Stimulated activated CD4-positive, alpha-beta T cell treated with anti-CD3 and anti-CD28 coated beads, Interleukin-2, amount 100 ng/mL, for 24 hours (primary cell): ENCODE measurements at places on chromosomes 11 and 22.

DNA sequence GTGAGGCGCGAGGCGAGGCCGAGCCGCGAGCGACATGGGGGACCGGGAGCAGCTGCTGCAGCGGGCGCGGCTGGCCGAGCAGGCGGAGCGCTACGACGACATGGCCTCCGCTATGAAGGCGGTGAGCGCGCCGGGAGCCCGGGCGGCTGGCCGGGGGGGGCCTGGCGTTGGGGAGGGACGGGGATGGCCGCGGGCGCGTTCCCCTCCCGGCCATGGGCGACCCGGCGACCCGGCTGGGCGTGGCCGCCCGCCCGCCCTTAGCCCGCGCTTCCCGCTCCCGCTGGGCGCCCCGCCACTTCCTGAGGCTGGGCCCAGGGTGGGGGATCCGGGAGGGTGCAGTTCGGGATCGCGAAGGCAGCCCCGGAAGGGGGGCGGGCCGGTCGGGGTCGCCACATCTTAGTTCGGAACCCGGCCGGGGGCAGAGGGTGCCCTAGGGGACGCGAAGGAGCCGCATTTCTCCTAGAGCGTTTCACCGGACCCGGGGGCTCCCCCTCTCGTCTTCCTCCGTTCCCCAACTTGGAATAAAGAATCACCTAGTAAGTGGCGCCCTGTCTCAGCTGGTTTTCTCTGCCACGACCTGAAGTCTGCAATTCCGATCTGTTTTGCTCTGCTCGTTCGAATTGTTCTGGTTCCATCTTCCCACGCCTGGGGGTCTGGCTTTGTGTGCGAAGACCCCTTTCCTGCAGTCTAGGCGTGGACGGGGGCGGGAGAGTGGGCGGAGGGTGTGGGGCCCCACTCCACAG, 536 bp downstream of the YWHAH start:
- peak; percentile 56 for DNase-seq

GRCh38 chr22:17741866-17742526, 32.3 kb downstream of the BID start:
- no peak for DNase-seq

DNA sequence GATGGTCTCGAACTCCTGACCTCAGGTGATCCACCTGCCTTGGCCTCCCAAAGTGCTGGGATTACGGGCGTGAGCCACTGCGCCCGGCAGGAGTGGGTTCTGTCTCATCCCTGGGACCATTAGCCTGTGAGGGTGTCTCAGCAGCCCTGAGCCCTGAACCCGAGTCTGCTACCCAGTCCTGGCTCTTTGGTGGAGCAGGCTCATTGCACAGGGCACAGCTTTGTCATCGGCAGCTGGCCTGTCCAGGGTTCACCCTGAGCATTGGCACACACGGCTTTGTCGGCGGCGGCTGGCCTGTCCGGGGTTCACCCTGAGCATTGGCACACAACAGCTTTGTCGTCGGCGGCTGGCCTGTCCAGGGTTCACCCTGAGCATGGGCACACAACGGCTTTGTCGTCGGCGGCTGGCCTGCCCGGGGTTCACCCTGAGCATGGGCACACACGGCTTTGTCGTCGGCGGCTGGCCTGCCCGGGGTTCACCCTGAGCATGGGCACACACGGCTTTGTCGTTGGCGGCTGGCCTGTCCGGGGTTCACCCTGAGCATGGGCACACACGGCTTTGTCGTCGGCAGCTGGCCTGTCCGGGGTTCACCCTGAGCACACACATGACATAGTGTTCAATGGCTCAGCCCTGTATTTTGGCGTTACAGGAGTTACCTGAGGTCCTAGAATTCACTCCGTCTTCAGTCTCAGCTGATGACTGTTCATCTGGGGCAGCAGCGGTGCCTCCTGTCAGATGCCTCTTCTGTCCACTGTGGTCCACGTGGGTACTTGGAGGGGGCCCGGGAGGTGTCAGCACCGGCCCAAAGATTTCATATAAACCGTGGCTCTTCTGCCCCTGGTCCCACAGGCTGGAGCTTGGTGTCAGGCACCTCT, 1082.5 kb downstream of the BRD1 start:
- no peak for DNase-seq

GRCh38 chr11:91187314-91187713, 964.5 kb upstream of the CHORDC1 start:
- DNase-seq = no peak

GRCh38 chr22:36862251-36863242, 1.7 kb downstream of the NCF4 start:
- DNase-seq = no peak

GRCh38 chr11:106656646-106657045, 361.6 kb downstream of the GUCY1A2 start:
- DNase-seq = no peak

GRCh38 chr11:44120169-44120568, 24.7 kb downstream of the EXT2 start:
- no peak for DNase-seq

DNA sequence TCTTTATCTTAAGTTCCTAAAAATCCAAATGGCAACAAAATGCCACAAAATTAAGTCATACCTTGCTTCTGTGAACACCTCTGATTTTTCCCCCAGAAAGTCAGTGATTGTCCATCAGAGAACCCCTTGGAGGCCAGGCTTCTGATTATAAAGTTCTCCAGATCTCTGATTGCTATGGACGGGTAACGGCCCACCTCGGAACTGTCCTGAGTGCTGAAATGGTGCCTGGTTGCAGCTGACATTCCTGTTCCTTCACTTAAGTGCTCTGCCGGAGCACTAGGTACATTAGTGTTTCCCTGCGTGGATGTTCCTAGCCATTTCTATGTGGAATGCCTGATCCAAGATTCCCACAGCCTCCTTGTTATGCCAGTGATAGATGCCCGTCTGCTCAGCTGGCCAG, 85.0 kb downstream of the CHST1 start:
- DNase-seq = no peak

DNA sequence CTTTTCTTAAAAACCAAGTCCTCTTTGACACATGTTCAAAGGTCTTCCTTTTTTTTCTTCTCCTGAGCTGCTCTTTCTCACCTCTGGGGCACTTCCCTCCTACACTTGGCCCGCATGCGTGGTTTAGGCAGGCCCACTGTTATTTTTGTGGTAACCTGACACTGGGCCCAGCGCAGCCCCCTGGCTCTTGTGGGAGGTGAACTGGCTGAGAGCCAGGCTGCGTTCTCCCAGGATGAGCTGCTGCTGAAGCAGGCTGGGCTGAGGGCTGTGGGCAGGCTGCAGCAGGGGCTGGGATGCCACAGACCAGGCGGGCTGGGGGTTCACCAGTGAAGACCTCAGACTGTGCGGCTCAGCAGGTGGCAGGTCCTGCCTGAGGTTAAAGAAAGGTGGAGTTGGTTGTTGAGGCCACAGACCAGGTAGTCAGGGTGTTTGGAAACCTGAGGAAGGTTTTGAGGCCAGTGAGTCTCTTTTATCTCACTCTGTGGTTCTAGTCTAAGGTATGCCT, 72.4 kb downstream of the TEAD1 start:
- DNase-seq = no peak

DNA sequence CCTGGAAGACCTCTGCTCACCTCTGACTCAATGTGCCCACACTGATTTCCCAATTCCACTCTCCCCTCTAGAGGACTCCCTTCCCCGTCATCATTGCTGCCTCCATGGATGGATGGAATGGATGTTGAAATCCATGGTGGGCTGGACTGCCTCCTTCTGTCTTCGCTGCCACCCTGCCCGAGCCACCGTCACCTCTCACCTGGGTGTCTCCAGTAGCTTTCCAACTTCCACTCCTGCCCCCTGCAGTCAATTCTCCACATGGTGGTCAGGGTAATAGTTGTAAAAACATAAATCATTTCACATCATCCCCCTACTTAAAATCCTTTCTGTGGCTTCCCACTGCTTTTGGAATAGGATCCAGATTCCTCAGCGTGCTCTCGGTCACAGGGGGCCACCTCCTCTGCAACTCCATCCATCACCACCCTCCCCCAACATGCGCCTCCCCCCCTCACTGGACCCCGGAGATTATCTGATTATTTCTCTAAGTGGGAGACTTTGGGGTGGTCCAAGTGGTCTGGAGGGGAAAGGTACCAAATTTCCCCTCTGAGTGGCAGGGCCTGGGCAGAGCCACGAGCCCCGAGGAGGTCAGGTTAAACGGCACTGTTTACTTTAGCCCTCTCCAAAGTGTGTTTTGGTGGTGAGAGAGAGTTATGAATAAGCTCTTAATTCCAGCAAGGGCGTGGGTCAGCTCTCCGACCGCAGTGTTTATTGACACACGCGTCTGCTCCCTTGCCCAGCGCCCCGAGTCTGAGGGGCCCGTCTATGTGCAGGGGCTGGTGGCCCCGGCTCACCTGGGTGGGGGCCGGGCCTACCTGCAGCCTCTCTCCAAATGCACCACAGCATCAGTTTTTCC, 313.7 kb downstream of the MN1 start:
- no peak for DNase-seq

DNA sequence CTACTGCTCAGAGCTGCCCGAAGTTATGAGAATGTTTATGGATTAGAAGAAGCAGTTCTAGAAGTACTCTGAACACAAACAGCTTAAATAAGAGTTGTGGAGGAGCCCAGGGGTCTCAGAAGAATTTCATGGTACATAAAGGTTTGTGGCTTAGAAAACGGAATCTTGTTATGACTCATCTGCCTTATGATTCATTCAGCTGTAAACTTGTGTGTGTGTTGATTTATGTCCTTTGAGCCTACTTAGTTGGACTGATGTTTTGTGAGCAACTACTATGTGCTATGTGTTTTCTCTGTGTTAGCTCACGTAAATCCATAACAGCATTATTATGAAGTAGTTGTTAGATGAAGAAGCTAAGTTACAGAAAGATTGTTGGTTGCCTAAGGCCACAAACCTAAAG, 203.7 kb downstream of the PGR start:
- no peak for DNase-seq

DNA sequence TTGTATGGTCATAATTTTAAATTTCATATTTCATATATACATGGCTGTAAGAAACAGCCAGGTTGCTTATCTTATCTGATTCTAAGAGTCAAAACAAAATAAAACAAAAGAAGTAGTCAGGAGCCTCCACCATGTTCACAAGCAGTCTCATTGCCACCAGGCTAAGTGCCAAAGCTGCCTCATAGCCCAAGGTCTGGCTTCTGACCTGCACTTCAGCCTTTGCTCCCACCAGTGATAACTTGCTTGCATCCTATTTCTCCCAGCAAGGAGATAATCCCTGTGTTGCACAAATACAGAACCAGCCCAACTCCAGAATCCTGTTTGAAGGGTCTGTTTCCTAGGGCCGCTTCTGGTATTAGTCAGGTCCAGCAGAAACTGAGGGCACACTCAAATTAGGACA, 53.9 kb upstream of the TSKU start:
- no peak for DNase-seq

- no peak for DNase-seq
Measured at GRCh38 chr11:16876053-16876752, 137.8 kb downstream of the C11orf58 start.

DNA sequence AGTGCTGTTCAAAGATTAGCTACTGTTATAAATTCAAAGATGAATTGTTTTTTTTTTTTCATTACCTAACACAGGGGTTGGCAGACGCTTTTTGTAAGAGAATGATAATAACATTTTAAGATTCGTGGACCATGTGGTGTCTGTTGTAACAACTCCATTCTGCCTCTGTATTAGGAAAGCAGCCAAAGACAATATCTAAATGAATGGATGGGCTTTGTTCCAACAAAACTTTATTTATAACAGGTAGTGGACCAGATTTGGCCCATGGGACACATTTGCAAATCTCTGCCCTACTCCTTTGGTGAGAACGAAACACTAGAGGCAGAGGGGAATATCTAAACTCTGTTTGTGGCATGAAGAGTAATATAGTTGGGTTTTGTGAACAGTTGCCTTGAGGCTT, 83.6 kb upstream of the BLID start:
- DNase-seq = no peak

DNA sequence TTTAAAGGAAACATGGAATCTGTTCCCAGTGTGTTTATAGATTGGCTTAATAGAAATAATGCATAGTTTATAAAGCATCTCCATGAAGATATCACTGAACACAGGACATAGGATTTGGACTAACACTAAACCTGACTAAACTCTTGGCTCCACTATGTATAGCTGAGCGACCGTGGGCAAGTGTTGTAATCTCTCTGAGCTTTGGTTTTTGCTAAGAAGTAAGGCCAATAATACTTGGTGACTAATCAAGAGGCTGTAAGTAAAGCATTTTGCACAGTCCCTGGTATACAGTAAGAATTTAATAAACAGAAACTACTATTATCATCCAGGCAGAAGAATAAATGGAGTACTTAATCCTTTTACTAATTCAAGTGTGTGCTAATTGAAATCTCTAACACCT, 125.5 kb upstream of the MTMR2 start:
- no peak for DNase-seq

DNA sequence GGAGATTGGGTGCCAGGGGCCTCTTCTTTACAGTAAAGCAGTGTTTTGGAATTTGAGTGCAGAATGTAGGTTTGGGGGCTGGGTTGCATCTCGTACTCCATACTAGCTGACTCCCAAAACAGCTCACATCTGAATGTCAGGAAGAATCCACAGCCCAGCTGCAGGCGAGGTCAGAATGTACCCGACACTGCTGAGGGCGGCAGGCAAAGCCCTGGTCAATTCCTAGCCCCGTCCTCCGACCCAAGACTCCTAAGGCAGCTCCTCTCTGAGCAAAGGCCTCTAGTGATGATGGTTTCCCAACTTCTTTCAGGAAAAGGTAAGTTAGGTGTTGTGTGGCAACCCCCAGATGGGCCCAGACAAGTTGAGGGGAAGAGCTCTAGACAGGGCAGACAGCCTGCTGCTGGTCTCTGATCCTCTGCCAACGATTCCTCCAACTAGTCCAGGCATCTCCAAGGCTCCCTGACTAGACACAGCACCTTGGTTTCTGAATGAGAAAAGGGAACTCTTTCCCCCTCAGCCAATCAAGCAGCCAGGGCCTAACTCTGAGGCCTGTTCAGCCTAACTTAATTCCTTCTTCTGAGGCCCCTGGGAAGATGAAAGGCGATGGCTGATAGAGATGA, 8.6 kb downstream of the LARGE2 start:
- no peak for DNase-seq

DNA sequence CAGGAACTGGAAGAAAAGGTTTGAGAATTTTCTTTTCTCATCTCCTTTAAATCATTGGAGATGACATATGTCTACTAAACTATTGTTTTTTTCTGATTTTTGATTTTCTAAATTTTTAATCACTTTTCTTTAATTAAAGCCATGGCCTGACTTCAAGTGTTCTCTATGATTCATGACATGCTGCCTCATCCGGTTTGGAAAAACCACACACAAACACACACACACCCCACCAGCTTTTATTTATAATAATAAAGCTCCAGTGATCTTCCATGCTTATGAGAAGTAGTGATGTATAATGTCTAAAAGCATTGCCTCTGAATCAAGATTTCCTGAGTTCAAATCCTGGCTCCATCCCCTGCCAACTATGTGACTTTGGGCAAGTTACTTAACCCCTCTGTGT, 179.2 kb downstream of the SPON1 start:
- no peak for DNase-seq
